Spinal cord (tissue), 10 donors: ENCODE measurements at places on chromosomes 4 and X.

- DNase-seq: no peak
Measured at GRCh38 chr4:74503580-74503979, 58.6 kb downstream of the AREG start.

DNA sequence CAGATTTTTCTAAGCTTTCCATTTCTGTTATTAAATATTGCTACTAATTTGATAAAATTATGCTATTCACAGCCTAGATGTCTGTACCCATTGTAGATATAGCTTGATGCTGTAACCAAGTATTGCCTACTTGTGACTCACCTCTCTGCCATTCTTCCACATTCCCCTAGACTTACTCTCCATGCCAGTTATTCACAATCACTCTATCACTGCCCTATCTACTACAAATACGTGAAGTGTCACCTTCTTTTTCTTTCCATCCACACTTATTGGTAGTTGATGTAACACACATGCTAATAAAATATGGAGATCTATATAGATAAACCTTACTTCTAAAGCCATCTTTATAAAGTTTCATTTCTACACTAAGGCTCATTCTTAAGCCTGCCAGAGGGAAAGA lies 179.4 kb upstream of the PACRGL start:
- DNase-seq: no peak

DNA sequence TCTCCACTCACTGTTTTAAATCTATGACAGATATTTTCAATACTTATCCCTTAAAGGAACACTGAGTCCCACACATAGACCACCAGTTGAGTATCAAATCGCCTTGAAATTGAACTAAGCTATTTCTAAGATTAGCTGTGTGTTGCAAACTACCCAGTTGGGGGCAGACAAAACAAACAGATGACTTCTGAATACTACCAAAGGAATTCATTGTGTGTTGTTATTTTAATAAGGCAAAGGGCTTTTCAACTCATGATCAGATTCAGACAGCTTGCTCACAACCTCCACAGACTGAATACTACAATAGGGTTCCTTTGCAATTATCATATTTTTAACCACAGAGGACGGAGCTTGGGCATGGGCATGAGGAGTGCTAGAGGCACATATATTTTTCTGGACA lies 283.0 kb upstream of the GPC4 start:
- DNase-seq: no peak

- DNase-seq: no peak
Measured at GRCh38 chr4:59553063-59553720, 1646.9 kb upstream of the ADGRL3 start.

GRCh38 chrX:19034025-19034424 lies 50.1 kb upstream of the PHKA2 start:
- no peak for DNase-seq
